ENCODE measurements at places on chromosomes 7 and 10. TPM values are rescaled to one million over a fixed set of nuclear protein-coding genes. Genes with fewer than 3 reads are reported as not detected.

Gene SFMBT2
- total RNA-seq, result 17.4 TPM

DNA sequence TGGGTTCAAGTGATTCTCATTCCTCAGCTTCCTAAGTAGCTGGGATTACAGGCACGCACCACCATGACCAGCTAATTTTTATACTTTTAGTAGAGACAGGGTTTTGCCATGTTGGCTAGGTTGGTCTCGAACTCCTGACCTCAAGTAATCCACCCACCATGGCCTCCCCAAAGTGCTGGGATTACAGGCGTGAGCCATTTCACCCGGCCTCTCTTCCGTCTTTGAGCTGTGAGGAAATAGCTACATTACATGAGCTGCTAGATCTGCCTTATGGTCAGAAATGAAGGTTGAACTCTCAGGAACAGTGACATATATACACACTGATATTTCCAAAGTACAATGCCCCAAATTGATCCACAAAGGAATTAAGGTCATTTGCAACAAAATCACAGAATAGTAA is 2.4 kb downstream of the BLVRA start:
- DNase-seq, result no peak

Gene CDK14
- total RNA-seq, result 0.20 TPM

GRCh38 chr10:95273393-95274312 is 17.1 kb downstream of the PDLIM1 start:
- no peak for DNase-seq

DNA sequence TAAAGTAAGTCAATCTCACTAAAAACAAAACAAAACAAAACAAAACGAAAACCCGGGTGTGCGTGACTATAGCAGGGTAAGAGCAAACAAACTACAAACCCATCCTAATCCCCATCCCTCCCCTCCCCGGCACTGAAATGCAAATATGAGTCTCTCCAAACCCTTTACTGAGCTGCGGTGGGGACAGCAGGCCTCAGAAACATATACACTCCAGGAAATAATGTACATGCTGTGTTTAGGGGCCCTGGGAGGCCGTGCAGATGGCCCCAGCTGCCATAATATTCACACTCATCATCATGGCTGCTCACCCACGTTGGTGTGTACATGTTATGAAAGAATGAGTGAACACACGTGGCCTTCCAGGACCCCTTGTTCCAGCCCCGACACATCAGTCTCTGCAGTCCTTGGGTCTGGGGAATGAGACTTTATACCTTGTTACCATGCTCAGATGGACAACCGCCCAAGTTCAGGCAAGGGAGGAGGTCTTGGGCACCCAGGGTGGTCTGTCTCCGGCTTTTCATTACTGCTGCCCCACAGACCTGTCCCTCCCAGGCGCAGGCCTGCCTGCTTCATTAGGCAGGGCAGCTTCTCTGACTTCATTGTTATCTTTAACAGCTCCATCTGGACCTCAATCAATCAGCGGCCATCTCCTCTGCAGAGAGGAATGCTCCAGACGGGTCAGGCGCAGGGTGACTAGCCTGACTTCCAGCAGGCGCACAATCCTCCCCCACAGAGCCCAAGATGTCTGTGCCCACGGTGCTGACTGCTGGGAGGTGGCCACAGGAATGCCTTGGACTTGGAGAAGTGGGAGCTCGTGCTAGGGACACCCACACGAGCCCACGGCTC is 20.6 kb downstream of the HSPA12A start:
- no peak for DNase-seq

DNA sequence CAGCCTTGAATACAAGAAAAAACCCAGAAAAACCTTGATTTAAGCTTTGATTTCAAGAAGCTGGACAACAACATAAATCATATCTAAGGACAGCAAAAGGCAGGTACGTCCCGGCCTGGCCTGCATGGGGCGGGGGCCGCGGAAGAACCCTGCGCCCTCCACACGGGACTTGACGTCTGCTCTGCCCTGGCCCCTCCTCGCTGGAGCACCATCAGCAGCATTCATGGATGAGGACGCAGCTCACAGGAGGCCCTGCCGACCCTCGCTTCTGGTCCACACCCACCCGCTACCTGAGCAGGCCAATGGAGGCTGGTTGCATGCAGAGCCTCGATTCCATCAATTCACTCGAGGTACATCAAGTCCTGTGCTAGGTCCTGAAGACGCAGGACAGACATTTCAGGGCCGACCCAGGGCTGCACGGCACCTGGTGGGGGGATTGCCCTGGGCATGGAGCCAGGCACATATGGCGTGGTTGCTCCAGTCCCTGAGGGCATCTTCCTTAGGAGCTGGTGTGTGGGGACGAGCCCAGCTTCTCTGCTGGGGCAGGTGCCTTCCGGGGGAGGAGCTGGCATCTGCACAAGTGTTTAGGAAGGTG is 63.1 kb upstream of the NKX6-2 start:
- DNase-seq, result no peak

GRCh38 chr7:69912846-69913245 is 314.6 kb downstream of the AUTS2 start:
- no peak for DNase-seq

Data from CD8-positive, alpha-beta memory T cell (primary cell).